ENCODE measurements at places on chromosomes 3 and 15. TPM values are rescaled to one million over a fixed set of nuclear protein-coding genes. Genes with fewer than 3 reads are reported as not detected.

DNA sequence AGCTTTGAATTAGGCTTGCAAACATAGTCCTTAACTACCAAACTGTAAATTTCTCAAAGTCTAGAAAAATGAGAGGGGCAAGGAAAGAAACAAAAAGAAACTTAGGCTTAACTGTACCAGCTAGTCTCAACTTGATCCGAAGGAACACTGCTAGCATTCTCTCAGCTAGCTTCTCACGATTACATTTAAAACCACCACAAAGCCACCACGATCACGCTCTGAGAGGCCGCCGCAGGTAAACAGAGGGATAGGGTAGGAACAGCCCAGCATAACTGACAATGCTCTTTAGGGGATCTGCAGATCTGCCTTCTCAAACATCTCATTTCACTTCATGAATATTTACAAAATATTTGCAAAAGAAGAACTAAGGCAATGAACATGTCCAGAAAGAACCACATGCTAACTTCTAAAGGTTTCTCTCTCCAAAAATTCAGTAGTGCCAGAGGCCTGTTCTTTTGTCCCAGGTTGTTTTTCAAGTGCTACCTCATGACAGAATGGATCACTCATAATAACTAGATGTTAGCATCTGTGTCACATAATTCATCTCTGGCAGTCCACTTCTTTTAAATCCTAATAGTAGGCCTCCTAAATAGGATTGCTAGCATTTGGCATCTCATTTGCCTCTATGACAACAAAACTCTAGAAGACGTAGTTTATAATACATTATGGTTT lies 18.9 kb downstream of the VGLL4 start:
- no peak for DNase-seq

- DNase-seq, result no peak
Measured at GRCh38 chr15:77291107-77291506, 128.8 kb downstream of the PEAK1 start.

DNA sequence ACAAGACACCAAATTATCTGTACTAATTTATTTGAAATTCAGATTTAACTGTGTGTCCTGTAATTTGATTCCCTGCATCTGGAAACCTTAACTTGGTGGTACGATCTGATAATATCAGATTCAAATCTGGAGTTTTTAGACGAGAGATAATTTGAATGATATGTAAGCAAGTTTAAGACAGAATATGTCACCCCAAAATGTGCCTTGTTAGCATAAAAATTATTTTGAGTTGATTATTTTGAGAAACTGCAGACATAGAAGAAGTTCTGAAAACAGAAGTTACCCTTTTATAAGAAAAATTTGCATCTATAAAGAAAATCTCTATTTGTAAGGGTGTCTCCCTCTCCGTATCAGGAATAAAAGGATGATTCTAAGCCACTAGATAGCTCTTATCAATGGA lies 1202.8 kb downstream of the ROBO2 start:
- DNase-seq, result no peak

Gene TMEM44
- 5.9 TPM for total RNA-seq

Gene ZNF621
- total RNA-seq, result 6.6 TPM

Gene EIF5A2
- total RNA-seq, result 5.0 TPM

Gene PCNP
- 63.4 TPM for total RNA-seq

Gene MME
- 2.8 TPM for total RNA-seq

Gene SEMA5B
- total RNA-seq, result 3.5 TPM

Data from right atrium auricular region (tissue), 2 donors.